SIG-M5 (cell line): ENCODE measurements at places on chromosomes 12 and 14.
A peak's percentile ranks its signal among the peaks of the same experiment; 100 is the strongest.

DNA sequence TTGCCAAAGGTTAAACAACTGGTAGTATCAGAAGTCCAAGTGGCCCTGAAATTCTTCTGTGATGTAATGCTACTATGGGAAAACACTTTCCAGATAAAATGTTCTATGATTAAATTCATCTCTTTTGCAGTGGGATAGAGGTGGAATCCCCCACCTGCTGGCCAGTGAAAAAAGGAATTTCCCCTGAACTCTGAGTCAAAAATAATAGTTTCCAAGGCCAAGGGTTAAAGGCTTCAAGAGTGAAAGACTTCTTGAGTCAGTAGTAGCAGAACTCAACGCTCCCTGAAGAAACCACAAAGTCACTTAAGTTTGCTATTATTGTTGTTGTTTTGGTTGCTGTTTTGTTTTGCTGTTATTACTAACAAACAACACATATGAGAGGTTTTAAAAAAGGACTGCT lies 330.8 kb downstream of the SOX5 start:
- no peak for DNase-seq

DNA sequence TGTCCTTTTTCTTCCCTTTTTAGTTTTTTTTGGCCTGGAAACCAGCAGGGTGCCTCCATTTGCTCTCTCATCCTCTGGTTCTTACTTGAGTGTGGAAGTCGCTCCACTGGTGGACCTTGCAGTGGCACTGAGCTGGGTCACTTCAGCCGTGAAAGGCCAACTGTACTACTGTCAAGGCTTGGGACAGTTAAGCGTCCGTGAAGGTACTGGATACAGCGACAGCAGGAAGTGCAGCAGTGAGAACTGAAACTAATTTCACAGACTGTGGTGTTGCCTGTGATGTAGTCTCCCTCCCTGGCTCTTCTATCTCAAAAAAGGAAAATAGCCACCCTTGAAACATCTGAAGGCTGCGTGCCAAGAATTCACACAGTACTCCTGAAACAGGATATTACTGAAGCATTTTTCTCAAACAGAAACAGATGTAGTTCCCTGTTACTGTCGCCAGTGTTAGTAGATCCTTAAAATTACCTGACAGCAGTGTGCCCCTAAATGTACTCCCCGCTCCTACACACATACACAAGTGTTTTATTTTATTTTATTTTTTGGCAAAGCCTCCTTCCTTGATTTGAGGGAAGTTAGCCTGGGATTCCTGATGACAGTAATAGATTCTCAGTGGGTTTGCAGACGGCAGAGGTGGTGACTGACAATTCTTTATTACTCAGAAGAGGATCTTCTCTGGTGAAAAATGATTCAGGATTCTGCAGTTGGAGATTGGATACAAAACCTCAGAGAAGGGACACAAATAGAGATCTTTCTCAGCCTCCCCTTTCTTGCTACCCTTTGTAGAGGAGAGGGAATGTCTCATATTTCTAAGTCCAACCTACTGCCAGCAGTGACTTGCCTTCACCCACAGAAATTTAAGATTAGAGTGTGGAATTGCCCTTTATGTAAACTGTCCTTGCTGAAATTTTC lies 4.4 kb downstream of the SUSD6 start:
- DNase-seq = peak; percentile 57

- no peak for DNase-seq
These were observed 46.0 kb upstream of the FOS start for GRCh38 chr14:75232597-75232996.

DNA sequence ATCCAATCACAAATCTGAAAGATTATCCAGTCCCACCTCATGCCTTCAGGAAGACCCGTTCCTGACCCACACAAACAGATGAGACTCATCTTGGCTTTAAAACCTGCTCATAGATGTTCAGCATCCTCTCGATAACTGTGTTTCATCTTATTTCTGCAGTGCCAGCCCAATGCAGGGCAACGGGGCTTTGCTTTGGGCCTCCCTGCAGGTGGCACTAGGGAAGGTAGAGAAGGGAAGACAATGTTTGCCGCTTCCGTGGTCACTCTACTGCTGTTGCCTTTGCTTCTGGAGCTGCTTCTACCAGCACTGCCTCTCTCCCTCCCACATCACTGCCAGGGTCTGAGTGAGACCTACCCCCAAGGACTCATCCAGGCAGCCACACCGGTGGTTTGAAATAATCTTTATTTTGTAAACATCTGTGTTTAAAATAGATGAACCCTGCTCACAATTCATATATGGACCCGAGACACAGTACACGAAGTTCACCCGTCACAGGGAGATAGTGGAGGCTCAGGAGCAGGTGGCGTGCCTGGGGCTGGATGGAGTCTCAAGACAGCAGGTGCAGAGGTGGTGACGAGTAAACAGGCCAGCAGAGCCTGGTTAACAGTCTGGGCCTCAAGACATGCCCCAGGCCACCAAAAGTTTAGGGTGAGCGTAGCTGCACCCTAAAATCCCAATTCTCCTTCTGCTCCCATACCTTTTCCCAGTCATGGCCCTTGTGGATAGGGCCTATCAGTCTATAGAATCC lies 3.1 kb upstream of the GPX2 start:
- DNase-seq = no peak

DNA sequence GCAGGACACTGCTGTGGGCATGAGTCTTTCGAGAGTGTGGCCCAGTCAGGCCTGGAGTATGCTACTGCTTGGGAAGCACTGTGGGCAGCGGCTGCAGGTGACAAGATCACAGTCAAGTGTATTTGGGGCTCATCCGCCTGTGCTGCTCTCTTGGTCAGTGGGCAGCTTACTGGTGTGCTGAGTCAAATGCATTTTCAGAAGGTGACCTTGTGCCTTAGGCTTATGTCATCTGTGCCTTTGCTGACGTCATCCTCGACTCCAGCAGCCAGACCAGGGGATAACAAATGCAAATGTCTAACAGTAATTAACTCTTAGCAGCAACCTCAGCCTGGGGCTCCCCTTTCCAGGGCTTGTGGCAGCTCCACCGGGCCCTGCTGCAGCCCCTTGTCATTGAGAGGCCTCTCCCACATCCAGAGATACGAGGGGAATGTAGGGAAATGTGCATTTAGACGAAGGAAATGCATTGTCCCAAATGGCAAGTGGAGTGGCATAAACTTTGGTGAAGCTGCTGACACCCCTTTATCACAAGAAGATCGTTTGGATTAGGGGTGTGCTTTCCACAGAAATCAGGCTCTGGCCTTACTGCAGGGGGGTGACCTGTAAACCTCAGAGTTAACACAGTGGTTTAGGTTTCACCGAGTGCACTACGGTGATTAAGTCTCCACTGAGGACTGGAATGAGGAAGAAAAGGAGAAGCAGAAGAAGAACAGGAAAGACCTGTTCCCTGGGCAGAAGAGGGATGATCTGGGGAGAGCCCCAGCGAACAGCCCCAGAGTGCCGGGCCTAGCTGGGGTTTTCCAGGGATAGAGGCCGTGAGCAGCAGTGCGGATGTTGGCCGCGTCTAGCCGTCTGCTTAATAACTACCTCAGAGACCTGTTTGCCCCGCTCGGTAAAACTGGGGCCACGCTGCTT lies 39.7 kb downstream of the PSMA6 start:
- no peak for DNase-seq

DNA sequence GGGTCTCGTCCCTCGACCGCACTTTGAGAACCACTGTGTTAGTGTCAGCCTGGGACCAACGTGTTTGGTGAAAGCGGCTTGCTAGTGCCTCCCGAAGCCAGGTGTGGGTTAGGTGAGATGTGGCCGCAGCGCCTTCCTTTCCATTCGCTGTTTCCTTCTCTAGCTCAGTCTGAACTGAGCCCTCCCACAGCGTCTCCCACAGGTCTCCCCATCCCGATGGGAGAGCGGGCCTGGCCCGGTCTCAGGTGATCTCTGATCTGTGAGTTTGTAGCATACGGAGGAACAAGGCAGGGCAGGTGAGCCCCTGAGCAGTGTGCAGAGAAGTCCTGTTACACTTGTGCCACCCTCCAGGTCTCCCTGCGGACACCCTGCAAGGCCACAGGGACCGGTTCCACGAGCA lies 19.3 kb downstream of the HIP1R start:
- no peak for DNase-seq

DNA sequence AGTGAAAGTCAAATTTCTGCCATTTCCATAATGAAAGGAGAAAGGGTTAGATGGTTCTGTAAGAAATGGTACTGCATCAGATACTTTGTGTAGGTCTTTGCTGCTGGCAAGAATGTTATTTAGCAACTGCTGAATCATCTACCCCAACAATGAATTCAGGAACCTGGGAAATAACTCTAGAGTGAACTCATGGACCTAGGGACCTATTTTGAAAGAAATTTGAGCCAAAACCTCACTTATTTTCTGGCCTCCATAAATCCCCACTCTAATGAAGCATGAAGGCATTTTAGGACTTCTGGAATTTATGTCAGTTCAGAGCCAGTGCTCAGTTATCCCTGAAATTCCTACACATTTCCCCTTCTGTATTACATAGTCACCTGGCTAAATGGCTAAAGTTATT lies 50.9 kb upstream of the CPNE8 start:
- DNase-seq = no peak

DNA sequence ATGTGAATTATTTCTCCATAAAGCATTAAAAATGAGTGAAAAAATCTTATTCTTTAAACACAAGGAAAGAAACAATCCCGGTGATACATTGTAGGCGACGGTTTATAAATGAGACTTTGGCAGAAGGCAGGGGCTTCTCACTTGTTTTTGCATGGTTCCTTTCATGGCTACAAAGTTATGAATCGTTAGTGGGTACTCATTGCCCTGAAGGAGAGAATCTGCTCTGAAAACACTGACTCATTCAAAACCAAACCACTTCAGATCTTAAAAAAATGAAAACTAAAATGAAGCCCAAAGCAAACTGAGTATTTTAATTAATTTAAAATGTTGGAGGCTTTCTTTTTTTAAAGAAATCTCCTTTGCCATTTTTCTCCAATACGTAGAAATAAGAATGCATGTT lies 41.4 kb upstream of the AMIGO2 start:
- no peak for DNase-seq

- DNase-seq = no peak
These were observed 281.1 kb downstream of the AACS start for GRCh38 chr12:125346362-125346761.

- DNase-seq = no peak
These were observed 92.1 kb downstream of the BCL11B start for GRCh38 chr14:99179946-99180345.

DNA sequence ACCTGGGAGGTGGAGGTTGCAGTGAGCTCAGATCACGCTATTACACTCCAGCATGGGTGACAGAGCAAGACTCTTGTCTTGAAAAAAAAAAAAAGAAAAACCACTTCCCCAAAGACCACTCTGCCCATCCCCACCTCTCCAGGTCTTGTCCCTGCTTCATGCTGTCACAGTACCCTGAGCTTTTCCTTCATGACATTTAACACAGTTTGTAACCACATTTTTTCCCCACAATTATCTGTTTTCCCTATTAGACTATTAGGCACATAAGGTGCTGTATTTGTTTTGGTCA lies 6.9 kb downstream of the HECTD1 start:
- DNase-seq = no peak

DNA sequence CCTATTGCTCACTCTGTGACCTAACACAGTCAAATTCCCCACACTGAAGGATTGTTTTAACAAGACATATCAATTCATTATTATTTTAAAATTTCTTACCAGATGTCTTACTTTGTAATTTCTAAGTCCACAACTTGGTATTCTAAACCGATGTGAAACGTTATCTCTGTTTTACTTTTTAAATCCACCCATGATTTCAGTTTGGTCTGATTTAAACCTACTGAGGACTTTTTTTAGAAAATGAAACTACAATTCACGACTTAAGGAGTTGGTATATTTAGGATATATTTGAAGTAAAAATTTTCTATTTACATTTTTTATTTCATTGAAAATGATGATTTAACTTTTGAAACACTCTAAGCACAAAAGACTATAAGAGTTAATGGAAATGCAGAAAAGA lies 35.1 kb upstream of the GRIP1 start:
- DNase-seq = no peak

DNA sequence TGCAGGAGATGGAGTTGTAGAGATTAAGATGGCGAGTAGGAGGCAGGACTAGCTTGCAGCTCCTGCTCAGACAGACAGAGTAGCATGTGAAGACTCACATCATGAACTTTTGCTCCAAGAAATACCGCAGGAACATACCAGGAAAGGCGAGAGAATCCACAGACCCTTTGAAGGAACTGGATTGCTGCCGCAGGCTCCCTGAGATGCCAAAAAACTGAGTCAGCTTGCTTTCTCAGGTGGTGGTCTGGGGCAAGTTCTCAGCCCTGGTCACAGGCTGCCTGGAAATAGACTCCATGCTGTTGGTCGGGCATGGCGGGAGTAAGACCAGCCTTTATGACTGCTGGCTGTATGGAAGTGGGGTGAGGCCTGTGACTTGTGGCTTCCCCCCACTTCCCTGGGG lies 163.6 kb upstream of the NAV3 start:
- DNase-seq = no peak

GRCh38 chr12:91741932-91742331 lies 403.7 kb downstream of the BTG1 start:
- DNase-seq = no peak

DNA sequence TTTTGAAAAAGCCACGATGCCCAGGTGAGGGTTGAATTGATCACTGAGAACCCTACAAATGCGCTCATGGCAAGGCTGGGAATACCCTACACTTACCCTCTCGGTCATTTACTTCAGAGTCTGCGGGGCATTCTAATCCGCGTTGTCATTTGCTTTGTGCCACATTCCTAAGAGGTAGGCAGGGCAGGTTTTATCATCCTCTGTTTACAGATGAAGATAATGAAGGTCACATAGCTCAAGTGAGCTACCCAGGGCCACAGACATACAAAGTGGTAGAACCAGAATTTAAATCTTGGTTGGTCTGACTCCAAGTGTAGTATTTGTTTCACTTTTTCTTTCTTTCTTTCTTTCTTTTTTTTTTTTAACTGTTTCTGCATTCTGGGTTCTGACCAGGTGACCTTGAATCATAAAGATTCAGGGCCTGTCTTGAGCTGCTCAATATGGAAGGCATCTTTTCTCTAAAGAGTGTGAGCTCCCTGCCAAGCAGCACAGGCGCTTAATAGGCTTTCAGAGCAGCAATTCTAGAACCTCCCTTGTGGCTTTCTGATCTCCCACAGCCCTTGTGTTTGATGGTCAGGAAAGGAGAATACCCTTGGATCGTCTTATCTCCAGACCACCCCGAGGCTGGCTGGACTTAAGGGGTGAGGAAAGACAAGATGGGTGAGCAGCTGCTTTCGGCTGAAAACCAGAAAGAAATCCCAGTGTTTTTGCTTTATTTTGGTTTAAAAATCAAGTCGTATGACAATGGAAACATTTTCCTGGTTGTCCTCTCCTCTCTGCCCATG lies 662 bp upstream of the BATF start:
- no peak for DNase-seq

DNA sequence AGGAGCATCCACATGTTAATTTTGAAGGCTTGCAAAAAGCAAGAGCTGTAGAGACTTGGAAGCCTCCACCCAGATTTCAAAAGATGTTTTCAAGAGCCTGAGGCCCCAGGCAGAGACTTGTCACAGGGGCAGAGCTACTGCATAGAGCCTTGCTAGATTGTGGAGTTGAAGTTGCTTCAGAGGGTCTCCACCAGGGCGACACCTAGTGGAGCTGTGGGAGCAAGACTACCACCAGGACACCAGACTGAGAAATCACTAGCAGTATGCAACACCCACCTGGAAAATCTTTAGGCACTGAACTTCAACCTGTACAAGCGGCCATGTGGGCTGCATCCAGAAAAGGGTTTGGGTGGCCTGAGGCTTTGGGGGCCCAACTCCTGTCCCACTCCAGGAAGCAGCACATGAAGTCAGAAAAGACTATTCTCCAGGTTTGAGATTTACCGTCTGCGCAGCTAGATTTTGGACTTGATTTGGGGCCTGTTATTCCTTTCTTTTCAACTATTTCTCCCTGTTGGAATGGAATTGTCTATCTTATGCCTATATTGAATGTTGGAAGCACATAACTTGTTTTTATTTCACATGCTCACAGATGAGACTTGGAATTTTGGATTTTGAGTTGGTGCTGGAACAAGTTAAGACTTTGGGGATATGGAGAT lies 508.6 kb downstream of the FLRT2 start:
- DNase-seq = no peak
